Right ventricle myocardium superior (tissue), 1 donor: ENCODE measurements at places on chromosomes 1 and 21.

DNA sequence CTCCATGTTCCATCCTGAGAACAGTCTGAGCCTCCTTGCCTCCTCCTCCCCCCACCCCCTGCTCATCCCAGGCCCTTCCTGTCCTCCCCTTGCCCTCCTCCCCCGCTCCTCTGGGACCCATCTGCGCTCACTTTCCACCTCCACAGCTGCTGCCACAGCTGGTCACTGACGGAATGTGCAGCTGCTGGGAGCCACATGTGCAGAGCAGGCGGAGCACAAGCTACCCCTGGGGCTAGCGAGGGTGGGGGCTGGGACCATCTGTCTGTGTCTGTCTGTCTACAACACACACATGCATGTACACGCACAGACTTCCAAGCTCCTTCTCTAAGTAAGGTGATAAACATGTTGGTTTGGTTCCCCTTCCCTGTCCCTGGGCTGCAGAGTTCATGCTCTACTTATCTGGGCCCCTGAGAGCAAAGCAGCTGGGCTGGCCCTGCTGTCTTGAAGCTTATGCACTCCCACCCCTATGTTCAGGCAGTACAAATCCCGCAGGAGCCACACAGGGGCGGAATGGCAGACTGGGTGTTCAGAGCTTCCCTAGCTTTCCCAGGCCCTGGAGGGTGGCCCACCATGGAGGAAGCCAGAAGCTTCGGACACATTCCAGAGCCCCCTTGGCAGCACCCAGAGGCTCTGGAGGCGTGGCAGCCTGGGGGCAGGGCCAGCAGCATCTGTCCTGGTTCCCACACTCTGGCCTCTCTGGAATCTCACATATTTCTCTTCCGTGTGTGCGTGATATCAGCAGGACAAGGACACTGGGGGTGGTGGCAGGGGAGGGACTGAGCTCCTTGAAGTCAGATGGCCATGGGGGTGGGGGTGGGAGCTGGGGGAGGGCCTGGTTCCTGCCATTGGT, 7.0 kb upstream of the HEYL start:
- DNase-seq = peak; percentile 93

DNA sequence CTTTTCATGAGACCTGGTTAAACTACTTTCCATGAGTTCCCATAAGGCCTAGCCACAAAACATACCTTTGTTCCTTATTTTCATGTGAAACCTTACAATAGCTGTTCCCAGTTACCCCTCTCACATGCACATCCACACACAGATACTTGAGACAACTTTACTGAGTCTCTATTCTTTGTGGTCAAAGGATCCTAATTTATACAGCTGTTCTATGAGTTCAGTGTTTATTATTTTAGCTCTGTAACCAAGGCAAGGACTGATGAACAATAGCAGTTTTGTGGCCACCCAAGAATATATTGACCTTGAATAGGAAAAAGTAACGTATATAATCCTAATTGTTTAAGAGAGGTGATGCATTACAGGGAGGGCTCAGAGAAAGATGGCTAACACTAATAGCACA, 160.5 kb upstream of the CACYBP start:
- no peak for DNase-seq

DNA sequence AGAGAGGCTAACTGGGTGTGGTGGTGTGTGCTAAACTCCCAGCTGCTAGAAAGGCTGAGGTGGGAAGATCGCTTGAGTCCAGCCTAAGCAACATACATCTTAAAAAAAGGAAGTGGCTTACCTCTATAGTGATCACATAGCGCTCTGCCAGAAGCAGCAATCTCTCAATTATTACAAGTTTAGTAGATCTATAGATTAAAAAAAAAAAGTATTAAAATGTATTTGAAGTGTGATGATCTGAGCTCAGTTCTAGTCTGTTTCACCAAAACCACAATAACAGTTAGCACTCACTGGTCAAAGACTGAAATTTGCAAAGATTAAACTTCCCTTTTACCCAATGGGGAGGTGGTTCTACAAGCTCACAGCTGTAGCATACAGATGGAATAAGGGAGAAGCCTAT, 76.3 kb downstream of the USP24 start:
- no peak for DNase-seq

- no peak for DNase-seq
These were observed 27.0 kb upstream of the SDHB start for GRCh38 chr1:17080880-17081279.

DNA sequence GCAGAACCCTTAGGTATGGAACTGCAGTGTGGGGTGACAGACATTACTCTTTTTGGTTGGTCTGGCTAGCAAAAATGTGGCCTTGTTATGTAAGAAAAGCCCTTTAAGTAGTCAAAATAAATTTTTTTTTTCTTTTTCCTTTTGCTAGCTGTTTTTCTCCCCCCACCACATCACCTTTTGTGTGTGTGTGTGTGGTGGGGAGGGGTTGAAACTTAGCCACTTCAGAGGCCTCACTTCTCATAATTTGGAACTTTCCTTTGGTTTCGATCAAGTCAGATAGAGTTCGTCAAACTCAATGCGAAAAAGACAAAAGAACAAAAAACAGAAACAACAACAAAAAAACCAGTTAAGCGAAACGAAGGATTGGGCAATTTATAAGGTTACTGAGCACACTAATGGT, 1.9 kb upstream of the PRMT2 start:
- no peak for DNase-seq

- DNase-seq = no peak
These were observed 29.5 kb downstream of the CD247 start for GRCh38 chr1:167488786-167489185.

GRCh38 chr21:31181082-31181750, 142.9 kb upstream of the KRTAP19-8 start:
- DNase-seq = no peak

DNA sequence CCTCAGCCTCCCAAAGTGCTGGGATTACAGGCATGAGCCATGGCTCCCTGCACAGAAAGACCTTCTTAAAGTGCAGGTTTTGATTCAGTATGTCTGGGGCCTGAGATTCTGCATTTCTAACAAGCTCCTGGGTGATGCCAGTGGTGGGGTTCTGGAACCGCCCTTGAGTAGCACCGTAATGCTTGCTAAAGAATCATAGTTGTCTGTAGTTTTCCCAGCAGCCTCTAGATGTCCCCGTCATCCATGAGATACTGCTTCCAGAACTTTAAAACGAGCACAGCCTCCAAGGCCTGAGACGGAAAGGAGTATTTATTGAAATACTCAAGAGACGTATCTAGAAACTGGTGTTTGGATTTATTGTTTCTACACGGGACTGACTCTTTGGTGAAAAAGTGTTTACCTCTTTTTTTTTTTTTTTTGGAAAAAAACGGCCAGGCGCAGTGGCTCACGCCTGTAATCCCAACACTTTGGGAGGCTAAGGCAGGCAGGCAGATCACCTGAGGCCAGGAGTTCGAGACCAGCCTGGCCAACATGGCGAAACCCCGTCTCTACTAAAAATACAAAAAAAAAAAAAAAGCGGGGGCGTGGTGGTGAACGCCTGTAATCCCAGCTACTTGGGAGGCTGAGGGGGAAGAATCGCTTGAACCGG, 2.6 kb upstream of the TOR3A start:
- no peak for DNase-seq

DNA sequence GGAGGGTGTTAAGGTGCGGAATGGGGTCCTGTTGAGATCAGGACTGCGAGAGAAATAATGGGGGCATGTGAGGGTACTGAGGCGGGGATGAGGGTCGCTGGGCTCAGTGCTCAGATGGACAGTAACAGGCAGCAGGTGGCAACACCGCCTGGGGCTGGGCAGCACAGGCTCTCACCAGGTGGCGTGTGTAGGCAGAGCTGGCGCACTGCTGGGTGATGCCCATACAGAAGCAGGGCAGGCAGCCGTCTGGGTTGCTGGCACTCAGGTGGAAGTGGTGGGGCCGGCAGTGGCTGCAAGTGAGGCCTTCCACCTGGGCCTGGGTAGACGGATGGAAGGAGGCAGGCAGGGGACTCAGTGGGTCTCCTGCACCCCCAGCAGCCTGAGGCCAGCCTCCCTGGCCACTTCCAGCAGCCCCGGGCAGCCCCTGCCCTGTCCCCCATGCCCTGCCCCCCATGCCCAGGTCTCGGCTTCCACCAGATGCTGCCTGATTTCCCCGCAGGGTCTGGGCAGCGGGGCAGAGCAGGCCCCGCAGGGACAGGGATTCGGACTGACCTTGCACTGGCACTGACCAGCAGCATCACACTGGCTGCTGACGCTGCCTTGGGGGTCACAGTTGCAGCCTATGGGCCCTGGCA, 60.5 kb downstream of the LDLRAD2 start:
- DNase-seq = no peak

- no peak for DNase-seq
These were observed 26.9 kb downstream of the SORT1 start for GRCh38 chr1:109370712-109371340.

- no peak for DNase-seq
These were observed 380.9 kb upstream of the PRMT6 start for GRCh38 chr1:106675558-106675957.

DNA sequence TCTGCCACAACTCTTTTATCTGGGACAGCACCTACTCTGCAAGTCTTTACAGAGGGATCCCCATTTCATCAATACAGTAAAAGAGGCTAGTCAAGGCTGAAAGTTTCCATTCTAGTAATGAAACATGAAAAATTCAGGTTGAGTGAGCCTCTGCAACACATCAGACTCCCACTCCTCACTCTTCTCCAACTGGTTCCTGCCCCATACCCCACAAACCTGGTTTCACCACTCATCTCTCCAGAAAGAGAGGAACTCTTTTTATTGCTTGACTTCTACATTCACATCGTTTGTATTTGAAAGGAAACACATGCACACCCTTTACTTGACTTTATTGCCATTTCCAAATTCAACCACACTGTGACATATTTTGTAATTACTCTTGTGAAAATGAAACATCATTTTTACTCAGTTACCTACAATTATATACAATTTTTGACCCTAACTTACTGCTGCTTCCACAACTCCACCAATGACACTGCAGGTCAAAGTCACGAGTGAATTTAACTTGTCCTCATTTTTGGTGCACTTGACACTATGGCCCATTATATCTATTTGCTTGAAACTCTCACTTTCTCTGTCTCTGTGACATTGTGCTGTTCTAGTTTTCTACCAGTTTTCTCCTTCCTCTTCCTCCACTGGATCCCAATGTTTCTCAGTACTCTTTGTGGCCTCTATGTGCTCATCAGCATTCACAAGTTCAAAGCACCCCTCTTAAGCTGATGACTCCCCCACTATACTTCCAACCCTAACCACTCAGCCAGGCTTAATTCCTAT, 8.0 kb downstream of the STX6 start:
- no peak for DNase-seq

GRCh38 chr1:236753964-236754363, 41.1 kb upstream of the MTR start:
- DNase-seq = peak; percentile 67

- DNase-seq = no peak
These were observed 3.9 kb upstream of the FLG start for GRCh38 chr1:152328801-152329391.

- peak; percentile 57 for DNase-seq
These were observed 26.6 kb upstream of the RGS13 start for GRCh38 chr1:192609110-192610079.

- DNase-seq = no peak
These were observed 5.3 kb upstream of the LRRC8C start for GRCh38 chr1:89627596-89627962.

- peak; percentile 26 for DNase-seq
These were observed 2.7 kb upstream of the RUNX3 start for GRCh38 chr1:24932725-24933294.

DNA sequence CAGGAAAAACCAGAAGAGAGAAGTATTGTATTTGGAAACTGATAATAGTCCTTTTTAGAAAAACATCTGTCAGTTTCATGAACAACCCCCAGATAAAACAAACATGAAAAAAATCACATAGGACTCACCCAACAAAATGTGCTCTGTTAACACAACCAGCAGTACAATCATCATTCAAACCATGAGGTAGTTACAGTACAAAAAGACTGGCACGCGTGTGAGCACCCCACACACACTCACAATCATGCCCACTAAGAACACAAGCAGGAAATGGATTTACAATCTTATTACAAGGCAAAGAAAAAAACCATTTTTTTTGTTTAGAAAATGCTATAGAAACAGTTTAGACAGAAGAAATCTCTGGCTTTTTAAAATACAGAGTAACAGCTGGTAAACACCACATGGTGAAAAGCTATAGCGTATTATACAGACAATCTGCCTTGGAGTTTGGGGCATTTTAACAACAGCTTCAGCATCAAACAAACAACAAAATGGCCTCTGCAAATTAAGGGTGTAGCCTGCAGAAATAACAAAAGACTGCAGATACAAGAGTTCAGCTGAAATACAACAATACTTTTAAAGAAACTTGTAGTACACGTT, 180.0 kb downstream of the CDC7 start:
- no peak for DNase-seq
